Iris pigment epithelial cell (primary cell): ENCODE measurements at places on chromosomes 2 and 18.

DNA sequence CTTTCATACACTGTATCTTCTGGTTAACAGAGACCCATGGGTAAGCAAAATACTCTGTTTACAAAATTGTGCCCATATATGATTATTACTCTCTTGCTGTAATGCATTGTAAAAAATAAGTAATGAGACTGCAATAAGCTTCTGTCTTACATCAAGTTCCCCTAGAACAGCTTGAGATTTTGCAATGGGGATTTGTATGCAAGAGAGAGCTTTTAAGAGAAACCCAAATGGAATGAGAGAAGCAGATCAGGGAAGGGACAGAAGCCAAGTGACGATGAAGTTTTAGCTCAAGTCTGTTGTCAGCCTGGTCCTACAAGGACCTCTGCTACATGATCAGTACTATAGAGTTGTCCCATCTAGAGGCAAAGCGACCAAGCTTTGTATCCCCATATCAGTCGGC is 218.1 kb upstream of the VWC2L start:
- no peak for DNase-seq

GRCh38 chr18:3612315-3612714 is 162.3 kb downstream of the TGIF1 start:
- DNase-seq: no peak

DNA sequence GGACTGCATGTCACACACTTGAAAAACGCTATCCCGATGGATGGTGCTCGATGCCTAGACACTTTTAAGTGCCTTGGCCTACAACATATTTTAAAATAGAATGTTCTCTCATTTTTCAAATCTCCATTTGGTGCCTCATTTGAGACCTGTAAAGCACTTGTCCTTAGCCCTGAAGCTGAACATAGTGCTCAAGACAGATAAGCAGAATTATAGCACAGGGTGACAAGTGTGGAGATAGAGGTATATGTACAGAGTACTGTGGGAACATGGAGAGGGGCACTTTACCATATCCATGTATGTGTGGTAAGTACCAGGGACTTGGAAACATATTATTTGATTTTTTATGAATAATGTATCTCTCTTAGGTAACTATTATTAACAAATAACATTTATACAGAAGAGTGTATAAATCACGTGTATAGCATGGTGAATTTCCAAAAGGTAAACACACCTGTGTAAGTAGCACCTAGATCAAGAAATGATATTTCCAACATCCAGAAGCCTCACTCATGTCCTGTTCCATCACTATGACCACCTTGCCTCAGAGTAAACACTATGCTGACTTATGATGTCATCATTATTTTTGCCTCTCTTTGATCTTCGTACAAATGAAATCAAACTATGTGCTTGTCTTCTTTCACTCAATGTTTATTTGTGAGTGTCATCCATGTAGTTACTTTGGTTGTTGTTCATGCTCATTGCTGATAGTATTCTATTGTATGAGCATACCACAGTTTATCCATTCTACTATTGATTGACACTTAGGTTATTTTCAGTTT is 103.6 kb downstream of the BABAM2 start:
- DNase-seq: no peak

DNA sequence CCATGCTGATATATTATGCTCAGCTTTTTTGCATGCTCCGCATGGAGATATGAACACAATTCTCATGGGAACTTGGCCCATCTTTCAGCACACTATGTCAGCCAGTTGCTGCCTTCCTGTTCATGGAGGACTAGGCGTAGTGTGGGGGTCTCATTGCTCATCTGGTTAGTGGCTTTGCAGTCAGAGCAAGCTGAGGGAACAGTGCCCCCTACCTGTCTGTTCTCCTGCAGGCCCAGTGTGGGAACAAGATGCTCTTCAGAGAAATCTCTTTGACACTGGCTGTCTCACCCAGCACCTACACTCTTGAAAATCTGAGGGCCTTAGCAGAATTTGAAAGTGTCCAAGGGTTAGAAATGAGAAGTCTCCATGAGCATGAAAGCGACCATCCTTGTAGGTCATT is 47.1 kb downstream of the SPTBN1 start:
- peak; percentile 44 for DNase-seq

DNA sequence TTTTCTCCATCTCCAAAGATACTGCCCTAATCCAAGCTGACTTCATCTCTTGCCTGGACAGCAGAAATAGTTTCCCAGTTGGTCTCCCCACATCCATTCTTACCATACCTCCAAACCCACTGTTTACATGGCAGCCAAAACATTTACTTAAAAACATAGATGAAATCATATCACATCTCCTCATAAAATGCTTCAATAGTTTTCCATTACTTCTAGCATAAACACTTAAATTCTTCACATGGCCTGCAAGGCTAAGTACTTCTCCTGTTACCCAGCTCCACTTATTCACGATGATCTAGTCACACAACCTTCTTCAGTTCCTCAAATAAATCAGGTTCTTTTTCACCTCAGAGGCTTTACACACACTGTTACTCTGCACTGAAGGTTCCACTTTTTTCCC is 185.8 kb upstream of the ACVR2A start:
- DNase-seq: no peak

GRCh38 chr18:13452388-13452811 is 233.8 kb downstream of the LDLRAD4 start:
- DNase-seq: peak; percentile 80

DNA sequence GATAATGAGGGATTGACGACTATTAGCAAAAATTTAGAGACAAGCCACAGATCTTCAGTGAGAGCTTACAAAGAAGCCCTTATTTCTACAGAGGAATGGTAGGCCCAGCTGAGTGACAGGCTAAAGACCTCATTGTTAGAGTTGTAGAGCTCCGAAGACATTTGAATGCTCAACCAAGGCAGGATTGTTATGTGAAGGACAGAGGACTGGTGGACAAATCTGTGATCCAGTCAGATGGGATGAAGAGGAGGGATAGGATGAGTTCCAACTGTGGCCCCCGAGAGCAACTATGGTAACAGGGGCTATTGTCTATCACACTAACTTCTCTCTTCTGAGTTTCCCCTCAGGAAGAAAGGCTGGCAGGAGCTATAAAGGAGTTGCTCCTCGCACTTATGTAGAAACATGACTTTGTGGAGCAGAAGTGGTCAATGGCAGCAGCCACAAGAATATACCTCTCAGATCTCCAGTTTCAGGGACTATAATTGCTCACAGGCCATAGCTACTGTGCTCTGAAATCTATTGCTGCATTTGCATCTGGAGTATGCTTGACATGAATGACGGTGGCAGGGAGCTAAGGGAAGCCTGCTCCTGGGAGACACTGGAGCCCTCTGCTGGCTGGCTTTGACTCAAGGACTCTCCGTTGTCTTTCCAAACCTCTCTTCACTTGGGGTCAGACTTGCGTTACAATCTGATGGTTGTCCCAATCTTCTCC is 50.3 kb upstream of the GREB1L start:
- peak; percentile 70 for DNase-seq

DNA sequence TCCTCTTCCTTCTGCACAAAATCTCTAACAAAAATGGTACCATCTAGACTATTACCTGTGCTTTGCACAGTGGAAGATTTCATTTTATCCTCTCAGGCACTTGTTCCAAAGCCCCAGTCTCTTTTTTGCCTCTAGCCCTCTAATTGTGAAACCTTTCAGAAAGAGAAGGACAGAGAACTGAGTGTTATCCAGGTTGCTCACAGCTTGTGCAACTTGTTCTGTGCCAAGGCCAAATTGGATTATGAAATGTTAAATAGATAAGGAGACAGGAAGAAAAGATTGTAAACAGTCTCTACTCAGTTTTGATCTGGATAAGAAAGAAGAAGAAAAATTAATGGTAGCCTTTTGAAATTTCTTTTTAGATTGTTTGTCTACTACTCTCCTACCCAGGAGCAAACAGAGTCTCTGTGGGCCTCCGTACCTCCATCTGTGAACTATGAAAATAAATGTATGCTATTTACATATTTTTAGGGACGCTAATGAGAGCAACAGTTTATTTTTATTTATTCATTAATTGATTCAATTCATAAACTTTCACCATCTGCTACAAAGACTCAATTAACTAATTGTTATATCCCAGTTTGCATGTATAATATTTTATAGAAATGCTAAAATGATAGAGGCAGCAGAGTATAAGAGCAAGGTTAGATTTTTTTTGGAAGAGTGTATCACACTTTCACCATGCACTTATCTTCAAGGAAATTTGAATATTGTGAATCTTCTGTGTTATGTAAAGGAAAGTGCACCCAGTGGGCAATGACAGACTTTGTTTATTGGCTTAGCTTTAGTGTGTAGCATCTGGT is 339.0 kb upstream of the ETAA1 start:
- DNase-seq: peak; percentile 89

DNA sequence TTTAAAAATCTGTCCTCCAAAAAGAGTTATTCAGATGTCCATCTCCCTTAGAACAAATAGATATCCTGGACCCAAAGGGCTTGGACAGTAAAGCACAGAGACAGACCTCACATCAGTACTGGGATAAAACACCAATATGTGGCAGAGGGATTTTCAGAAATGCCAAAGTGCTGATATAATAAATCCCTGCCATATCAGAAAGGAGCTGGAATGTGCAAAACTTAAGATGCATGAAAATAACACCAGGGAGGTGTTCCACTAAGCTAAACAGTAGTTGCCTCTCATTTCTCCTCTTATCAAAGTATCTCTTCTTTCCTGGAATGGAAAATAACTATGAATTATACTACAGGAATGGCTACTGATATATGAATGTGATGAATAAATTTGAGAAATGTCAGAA is 13.2 kb downstream of the USP40 start:
- peak; percentile 60 for DNase-seq

- no peak for DNase-seq
These were observed 1.9 kb upstream of the NABP1 start for GRCh38 chr2:191675807-191676721.

GRCh38 chr2:239724194-239724849 is 300.8 kb downstream of the NDUFA10 start:
- DNase-seq: no peak

DNA sequence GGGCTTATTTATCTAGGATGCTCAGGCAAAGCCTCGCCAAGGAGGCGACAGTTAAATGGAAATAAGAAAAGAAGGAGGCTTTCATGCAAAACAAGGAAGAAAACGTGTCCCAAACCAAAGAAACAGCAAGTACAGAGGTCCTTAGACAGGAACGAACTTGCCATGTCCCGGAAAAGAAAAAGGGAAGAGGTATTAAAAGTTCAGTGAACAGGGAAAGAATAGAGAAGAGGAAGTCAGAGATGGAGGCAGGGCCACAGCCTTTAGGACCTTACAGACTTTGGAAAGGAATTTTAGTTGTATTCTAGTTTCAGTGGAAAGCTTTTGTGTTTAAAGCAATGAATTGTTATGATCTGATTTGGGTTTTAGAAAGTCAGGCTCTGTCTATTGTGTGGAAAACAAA is 22.1 kb downstream of the IKZF2 start:
- DNase-seq: no peak

DNA sequence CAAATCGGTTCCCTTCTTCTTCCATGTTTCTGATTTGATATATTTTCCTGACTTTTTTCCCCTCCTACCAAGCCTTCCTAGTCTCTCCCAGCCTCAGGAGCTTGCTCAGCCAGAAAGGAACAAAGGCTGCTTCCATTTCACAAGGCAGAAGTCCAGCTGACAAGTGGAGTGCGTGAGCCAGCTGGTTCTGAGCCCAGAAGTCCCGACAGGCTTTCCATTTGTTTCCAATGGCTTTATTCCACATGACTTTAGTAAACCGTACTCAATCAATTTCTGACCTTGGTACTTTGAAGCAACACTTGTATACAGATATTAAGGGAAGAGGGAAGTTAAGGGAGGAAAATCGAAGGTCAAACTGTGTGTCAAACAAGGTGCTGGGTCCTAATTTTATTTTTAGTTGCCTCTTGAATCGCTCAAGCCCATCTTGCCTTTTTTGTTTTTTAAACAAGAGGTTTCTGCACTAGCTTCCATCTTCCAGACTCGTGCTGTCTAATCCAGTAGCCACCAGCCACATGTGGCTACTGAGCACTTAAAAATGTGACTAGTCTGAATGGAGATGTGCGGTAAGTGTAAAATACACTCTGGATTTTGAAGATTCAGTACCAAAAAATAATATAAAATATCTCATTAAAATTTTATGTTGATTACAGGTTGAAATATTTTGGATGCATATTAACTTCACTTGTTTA is 36.2 kb downstream of the WIPF1 start:
- DNase-seq: peak; percentile 38

- DNase-seq: peak; percentile 91
These were observed 274.7 kb upstream of the SIX2 start for GRCh38 chr2:45283764-45284620.

DNA sequence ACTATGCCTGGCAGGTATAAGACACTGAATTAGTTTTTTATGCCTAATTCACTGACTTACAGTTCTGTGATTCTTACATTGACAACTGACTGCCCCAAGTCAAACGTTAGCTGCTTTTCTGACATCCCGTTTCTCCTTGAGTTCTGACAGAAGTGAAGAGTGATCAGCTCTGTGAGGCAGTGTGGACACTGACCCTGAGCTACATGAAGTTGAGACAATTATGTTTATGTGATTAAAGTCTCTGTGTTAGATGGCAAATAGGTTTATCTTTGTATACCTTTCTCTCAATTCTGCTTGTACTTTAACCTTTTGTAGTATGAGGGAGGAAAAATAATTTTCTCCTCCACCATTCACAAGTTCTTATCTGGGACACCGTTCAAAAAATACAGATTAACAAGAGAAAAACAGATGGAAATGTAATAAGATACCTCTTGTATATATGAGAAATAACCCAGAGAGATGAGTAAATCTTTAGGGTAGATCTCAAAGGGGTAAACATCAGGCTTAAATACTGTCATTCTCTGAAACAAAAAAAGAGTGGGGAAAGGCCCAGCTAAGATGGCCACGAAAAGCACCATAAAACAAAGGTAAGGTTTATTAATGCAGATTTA is 85.4 kb upstream of the B3GNT2 start:
- DNase-seq: peak; percentile 8

- no peak for DNase-seq
These were observed 90.1 kb downstream of the ACKR3 start for GRCh38 chr2:236659758-236660150.

GRCh38 chr2:238811759-238812158 is 36.1 kb upstream of the TWIST2 start:
- no peak for DNase-seq

DNA sequence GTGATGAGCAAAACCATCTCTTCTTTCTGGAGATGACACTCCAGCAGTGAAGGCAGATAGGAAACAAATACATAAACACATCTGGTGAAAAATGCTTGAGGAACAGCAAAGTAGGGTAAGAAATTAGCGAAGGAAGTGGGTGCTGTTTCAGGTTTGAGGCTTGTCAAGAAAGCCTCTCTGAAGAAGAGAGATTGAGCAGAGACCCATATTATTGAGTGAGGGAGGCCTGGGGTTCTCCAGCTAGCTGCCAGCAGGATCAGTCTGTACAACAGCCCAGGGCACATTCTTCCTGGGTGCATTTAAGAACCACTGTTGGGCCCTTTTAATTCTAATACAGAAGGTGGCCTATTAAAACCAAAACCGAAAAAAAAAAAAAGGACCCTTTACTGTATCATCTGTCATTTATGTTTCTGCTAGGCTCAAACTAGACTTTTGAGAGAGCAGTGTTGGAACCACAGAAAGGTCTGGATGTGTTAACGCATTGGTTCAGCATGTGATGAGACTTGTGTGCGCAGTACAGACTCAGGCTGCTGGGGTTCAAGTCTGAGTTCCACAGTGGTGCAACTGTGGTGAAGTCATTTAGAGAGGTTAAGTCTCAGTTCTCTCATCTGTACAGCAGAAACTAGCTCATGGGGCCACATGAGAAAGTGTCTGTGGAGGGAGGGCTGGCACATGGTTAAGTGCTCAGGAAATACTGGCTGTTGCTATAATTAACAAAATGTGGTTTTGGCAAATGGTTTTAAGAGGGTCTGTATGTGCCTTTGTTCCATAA is 28.9 kb downstream of the MGAT5 start:
- DNase-seq: no peak
